ENCODE measurements at places on chromosomes 7 and 10.
A peak's percentile ranks its signal among the peaks of the same experiment; 100 is the strongest.

GRCh38 chr10:119750391-119751230 is 24.8 kb downstream of the INPP5F start:
- DNase-seq, result peak; percentile 58

DNA sequence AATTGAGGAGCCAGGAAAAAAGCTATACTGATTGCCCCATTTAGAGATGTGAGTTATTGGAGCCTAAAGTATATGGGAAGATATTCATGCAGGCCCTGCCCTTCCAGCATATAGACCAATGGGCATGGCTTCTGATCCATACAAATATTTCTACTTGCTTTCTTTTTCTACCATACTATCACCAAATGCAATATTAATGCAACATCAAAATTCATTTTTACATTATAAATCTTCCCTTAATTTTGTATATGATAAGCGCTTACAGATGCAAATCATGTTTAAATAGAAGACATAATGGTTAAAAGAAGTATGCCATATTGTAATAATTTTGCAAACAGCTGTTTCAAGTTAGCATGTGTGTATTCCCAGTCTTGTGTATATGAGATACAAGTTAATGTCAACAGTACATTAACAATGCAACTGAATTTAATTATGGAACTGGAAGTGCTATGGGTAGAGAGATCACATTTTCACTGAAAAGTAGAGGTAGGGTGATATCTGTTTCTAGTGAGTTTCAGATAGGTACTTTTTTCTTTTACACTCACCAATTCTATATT is 24.6 kb upstream of the WNT16 start:
- no peak for DNase-seq

GRCh38 chr10:99682752-99683151 is 23.4 kb downstream of the ENTPD7 start:
- no peak for DNase-seq

DNA sequence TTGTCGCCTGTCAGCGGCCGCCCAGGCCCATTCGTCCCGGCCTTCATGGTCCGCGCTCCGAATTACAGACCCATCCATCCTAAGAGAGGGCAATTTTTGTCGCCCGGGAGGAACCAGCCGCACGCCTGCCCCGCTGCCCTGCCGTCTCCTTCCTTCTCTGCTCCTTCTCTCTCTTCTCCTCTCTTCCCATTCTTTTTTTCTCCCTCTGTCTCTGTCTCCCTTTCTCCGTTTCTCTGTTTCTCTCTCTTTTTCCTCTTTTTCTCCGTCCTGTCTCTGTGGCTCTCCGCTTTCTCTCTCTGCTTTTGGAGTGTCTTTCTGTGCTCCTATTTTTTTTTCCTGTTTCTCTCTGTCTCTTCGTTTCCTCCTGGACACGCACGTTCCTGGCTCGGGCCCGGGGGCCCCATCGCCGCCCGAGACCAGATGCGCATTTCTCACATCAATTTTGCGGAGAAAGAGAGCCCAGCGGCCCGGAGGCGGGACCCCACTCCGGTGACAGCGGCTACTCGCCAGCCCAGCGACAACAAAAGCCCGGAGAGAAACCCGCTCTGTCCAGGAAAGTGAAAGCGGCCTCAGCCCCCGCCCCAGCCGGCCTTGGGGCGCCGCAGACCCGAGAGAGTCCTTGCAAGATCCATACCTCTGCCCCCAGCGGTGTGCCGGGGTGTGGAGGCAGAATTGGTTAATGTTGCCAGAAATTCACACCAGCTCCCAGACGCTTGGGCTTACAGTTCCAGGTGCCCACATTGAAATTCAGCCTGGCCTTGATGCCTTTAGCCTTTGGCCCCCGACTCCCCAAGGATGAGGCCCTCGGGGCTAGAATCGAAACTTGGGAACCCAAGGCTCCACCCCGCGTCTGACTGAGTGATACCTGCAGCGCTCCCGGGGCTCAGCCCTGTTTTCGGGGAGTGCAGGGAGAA is 4.1 kb downstream of the LBX1 start:
- DNase-seq, result no peak

DNA sequence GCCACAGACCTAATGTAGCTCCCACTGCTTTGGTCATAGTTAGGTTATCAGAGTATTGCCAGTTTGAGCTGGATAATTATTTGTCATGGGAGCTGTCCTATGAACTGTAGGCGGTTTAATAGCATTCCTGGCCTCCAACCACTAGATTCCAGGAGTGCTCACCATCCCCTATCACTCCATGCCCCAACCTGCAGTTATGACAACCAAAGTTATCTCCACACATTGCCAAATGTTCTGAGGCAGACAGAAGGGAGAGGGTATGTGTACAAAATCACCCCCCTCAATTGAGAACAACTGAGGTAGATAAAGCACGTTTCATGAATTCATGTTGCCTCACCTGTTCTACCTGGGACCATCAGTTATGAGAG is 119.0 kb upstream of the CACUL1 start:
- DNase-seq, result no peak

DNA sequence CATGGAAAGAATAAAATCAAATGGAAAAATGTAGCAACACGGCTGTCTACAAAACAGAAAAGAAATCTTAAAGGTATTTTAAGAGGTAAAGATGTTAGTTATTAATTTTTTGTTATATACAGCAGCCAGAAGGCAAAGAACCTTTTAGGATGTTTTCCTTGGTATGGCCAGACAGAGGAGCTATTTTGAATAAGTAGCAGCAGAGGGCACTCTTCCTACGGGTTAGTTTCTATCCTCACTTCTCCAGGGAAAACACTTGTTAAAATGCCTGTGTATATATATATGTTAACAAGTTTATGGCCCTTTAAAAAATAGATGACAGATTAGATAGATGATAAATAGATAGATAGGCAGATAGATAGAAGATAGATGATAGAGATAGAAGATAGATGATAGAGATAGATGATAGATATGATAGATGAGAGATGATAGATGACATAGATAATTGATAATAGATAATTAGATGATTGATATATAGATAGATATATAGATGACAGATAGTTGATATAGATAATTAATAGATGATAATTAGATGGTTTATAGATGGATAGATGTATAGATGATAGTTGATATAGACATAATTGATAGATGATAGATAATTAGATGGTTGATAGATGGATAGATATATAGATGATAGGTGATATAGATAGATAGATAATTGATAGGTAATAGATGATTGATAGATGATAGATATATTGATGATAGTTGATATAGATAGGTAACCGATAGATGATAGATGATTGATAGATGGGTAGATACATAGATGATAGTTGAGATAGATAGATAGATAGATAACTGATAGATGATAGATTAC is 57.8 kb upstream of the WIPF3 start:
- no peak for DNase-seq

DNA sequence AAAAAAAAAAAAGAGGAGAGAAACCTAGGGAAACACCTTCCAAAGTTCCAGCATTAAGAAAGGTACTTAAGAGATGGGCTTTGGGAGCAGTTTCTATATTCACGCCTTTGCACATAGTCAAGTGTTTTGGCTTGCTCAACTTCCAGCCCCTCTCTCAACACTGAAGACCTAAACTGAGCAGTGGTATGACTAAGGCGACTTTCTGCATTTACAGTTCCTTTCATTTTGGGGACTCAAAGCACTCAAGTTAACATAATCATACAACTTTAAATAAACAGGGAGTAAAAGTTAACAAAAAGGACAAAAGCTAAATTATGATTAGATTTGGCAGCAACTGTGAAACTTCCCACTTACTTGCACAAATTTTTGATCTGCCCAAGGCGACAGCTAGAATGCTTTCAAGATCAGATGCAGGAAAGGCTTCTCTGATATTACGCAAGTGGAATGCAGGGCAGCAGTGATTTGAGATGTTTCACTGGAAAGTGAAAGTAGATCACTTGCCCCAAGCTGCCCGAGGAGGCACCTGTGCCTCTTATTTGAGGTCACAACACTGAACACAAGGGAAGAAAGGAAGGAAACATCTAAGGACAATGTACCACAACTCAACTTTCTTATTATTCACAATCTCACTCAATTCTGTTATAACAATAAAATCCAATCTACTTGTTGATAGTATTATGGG is 199.5 kb downstream of the SKAP2 start:
- no peak for DNase-seq

DNA sequence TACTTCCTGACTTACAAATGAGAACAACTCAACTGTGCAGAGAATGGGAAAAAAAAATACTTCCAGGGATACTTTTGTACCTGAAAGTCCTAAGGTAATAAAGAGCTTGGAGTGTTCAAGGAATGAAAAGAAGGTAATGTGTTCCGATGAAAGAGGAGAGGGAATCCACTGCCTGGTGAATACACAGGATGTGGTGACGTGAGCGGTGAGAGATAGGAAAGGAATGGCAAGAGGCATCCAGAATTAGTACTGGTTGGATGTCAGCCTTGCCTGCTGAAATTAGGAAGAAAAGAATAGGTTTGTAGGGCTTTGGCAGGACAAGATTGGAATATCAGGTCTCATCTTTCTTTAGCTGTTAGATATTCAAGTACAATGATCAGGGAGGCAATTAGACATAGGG is 347.7 kb downstream of the POM121L12 start:
- DNase-seq, result no peak

- DNase-seq, result no peak
Measured at GRCh38 chr10:34477249-34477648, 337.8 kb downstream of the PARD3 start.

- no peak for DNase-seq
Measured at GRCh38 chr7:92498557-92498956, 20.8 kb upstream of the ERVW-1 start.

DNA sequence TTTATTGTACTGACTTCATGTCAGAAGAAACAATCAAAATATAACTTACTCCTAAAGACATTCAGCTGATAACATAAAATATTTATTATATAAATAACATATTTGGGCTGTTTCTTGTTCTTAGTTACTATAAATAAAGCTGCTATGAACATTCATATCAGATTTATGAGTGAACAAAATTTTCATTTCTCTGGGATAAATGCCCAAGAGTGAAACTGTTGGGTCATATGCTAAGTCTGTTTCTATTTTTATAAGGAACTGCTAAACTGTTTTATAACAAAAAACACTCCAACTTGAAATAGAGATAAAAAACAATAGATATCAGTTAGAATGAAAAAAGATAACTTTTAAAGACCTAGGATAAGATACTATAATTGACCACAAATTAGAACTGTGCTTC is 26.5 kb upstream of the CC2D2B start:
- no peak for DNase-seq

- DNase-seq, result peak; percentile 29
Measured at GRCh38 chr10:89301721-89302445, at the start of gene IFIT2. Gene IFIT2 (plus strand): TSS chr10:89302046. CDS start chr10:89302124, 78 bp downstream.

GRCh38 chr7:140674899-140675701 is 2.4 kb downstream of the ADCK2 start:
- DNase-seq, result no peak

DNA sequence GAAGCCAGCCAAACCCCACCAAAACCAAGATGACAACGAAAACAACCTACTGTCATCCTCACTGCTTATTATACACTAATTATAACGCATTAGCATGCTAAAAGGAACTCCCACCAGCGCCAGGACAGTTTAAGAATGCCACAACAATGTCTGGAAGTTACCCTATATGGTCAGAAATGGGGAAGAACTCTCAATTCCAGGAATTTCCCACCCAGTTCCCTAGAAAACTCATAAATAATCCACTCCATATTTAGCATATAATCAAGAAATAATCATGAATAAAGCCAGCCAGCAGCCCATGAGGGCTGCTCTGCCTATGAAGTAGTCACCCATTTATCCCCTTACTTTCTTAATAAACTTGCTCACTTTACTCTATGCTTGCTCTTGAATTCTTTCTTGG is 20.8 kb downstream of the MICU1 start:
- DNase-seq, result no peak

DNA sequence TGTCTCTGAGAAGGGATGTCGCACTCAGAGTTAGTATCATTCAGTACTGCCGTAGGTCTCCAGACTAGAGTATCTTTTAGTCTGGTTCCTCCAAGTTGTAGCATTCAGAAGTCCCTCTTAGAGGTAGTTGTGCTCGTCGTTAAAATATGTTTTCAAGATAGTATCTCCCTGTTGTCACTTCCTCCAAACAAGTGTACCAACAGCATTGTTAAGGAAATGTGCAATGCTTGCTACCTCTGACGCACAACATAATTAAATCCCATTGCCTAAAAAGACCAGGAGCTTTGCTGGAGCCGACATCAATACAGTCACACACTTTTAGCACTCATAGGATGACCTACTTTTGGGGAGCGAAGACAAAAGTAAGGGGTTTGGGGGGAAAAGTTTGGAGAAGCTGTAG is 80.0 kb upstream of the STK17A start:
- DNase-seq, result no peak

DNA sequence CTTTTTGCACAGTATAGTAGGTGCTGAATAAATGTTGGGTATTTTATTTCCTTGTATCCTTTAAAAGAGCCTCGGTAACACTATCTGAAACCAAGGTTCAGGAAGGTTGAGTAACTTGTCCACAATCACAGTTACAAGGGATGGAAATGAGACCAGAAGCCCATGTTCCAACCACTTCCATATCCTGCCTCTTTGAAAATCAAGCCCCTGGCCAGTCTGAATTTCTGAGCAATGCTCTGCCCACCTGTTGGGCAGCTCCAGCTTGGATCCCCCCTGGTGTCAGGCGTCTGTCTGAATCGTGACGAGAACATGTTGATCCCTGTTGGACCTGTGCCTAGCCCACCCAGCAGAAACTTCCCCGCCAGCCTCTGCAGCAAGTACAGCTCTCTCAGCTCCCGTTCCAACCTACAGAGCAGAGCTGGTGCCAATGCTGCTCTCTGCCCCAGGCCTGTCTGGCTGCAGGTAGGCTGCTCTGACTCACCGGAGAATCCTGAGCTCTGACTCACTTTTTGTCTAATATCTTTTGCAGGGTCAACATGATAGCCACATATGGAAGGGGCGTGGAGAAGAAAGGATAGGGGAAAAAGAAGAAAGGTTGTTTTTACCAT is 595.5 kb downstream of the INHBA start:
- no peak for DNase-seq

DNA sequence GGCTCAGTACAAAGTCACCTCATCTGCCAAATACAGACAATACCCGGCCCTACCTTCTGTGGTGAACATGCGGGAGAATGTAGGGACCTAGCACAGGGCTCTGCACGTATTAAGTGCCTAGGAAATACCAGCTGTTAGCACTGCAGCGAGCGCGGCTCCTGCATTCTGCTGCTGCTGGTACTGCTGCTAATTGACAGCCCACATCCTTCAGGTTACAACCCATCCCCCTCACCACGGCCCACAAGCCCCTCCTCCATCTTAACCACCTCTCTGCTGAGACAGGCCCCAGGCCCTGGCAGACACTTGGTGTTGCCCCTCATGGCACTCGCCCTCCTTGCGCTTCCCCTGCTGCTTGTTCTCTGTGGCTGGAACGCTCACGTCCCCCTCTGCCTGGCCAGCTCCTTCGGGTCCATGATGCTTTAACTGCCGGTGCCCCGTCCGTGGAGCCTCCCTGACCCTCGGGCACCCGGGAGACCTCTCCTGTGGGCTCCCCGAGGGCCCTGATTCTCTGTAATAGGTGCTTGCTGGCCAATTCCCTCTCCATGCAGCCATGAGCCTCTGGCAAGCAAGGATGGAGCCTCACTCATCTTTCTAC is 53.3 kb upstream of the LOXL4 start:
- no peak for DNase-seq

GRCh38 chr7:1765336-1765735 is 95.3 kb downstream of the ELFN1 start:
- DNase-seq, result no peak

GRCh38 chr10:106136175-106136574 is 1028.3 kb downstream of the SORCS1 start:
- no peak for DNase-seq

GRCh38 chr10:101311185-101312066 is 42.5 kb upstream of the BTRC start:
- peak; percentile 17 for DNase-seq

- no peak for DNase-seq
Measured at GRCh38 chr7:24657980-24658379, 84.7 kb downstream of the PALS2 start.
